ENCODE measurements at places on chromosomes 3 and 15.

- DNase-seq = no peak
Observed at GRCh38 chr15:27725731-27726130, 373.4 kb downstream of the OCA2 start.

GRCh38 chr3:13263770-13264467, 156.2 kb downstream of the NUP210 start:
- no peak for DNase-seq

GRCh38 chr15:34855413-34855812, 60.1 kb upstream of the ACTC1 start:
- DNase-seq = no peak

DNA sequence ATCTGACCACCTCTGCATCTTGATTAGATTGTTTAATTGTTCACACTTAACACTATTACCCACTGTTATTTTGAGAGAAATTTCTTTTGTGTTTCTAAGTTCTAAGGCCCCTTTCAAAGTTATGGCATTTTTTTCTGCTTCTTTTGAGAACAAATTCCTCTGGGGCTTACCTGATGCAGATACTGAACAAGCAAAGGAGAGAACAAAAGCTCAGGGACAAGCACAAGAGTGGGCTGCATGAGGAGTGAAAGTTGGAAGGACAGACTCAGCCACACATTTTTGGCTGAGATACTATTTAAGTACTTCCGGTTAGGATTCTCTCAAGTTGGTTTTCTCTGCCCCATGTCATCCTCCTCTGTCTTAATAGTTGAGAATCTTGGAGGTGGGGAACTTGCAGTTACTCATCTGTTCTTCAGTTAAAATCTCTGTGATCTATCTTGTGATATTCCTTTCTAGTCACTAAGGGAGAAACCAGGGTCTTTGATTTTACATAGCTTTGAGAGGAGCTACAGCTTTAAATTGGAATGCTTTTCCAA, 54.7 kb downstream of the CMTM6 start:
- peak; percentile 7 for DNase-seq

GRCh38 chr15:48702569-48703236, 57.2 kb upstream of the FBN1 start:
- no peak for DNase-seq

GRCh38 chr15:40114218-40114617, 5.5 kb upstream of the BMF start:
- DNase-seq = peak; percentile 73
